Smooth muscle cell of the umbilical artery (primary cell): ENCODE measurements at places on chromosomes 1 and 21. TPM values are rescaled to one million over a fixed set of nuclear protein-coding genes. Genes with fewer than 3 reads are reported as not detected.

The APCS gene
- total RNA-seq = not detected in 2 replicates

The TPRG1L gene
- total RNA-seq = 25.8 and 26.9 TPM in 2 replicates

The NECTIN4 gene
- 0.30 and 1.8 TPM in 2 replicates for total RNA-seq

The OR2W3 gene
- total RNA-seq = not detected in 2 replicates

The IGSF21 gene
- not detected in 2 replicates for total RNA-seq

The FHAD1 gene
- 0.42 and 0.59 TPM in 2 replicates for total RNA-seq

The GPR37L1 gene
- total RNA-seq = 0.05 and 0.30 TPM in 2 replicates

The ZFP69 gene
- total RNA-seq = 3.0 and 3.7 TPM in 2 replicates

The S100A5 gene
- not detected in 2 replicates for total RNA-seq

The BCAS2 gene
- 53.4 and 57.9 TPM in 2 replicates for total RNA-seq

The MAST2 gene
- 22.0 and 42.8 TPM in 2 replicates for total RNA-seq

The LCE2C gene
- not detected in 2 replicates for total RNA-seq

The TSACC gene
- total RNA-seq = not detected in 2 replicates
